ENCODE measurements at places on chromosomes 5 and 9. TPM values are rescaled to one million over a fixed set of nuclear protein-coding genes. Genes with fewer than 3 reads are reported as not detected.

- DNase-seq, result no peak
These were observed 180.2 kb downstream of the YTHDC2 start for GRCh38 chr5:113693701-113694100.

DNA sequence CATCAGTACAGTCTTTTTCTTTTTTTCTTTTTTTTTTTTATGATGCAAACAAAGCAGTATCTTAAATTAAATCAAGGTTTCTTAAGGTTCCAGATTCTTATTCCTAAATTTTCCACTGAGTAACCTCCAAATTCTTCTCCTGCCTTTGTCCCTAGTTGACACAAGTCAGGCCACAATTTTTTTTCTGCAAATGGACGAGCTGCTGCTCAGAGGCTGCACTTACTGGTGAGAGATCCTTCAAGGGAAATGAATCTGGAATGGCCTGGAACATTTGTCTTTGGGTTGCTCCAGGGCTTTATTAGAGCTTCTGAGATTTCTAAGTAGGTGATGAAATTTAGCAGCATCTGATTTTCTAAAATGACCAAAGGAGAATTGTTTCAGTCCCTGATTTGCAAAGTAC, 39.3 kb downstream of the PIK3R1 start:
- no peak for DNase-seq

DNA sequence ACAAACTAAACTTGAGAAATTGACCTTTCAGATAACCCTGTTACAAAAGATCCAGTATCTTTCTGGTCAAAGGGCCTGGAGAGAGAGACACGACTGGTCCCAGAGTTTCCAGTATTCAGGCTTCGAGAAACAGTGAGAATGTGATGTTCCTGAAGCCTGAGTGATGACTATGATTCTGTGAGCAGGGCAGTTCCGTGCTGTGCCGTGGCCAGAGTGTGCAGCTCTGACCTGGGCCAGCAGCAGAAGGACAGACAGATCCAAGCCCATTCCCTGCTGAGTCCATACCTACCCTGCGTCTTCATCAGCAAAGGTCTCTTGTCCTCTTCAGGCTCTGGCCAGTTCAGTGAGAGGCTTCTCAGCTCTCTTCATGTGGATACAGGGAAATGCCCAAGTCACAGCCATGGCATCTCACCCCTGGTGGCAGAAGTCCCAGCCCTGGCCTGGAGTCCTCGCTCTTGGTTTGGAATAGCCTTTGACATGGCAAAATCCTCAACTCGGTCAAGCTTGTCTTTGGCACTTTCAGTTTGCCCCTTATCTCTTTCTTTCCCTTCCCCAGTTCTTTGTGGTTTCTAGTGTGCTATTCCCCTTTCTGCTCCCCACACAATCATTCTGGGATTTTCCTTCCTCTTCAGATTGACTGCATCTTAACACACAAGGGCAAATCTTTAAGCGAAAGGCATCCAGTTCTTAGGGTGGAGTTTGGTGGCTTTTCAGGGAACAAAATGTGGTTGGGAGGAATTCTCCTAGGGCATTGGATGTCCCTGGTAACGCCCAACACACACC, 107.7 kb downstream of the LIFR start:
- no peak for DNase-seq

GRCh38 chr9:35746583-35746982, 2.4 kb downstream of the GBA2 start:
- no peak for DNase-seq

Gene SPINK7
- total RNA-seq, result not detected

Gene LHX3
- not detected for total RNA-seq

Gene FUT7
- total RNA-seq, result not detected

Gene PPWD1
- total RNA-seq, result 30.7 TPM

Measured in ovary (tissue), 10 donors.